ENCODE measurements at places on chromosomes 16 and 17. TPM values are rescaled to one million over a fixed set of nuclear protein-coding genes. Genes with fewer than 3 reads are reported as not detected.

DNA sequence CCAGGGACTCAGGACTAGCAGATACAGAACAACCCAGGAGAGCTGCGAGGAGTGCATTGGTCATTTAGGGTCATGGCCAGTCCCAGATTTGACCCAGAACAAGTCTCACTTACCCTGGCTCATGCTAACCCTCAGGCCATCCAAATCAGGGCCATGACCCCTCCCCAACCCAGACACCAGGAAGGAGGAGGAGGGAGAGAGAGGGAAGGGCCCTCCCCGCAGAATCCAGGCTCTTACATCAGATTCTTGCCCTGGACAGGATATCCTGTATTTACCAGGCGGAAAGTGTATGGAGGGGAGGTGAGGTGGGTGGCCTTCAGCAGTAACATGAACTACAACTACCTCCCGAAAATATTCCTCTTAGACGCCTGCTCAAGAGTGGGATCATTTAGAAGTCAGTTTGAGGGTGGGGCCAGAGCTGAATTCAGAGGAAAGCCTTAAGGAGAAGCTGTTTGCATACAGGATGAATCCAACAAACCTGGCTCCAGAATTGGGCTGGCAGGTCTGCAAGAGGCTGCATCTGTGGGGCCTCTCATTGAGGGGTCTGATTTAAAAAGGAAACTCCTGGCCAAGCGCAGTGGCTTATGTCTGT lies 2.1 kb downstream of the VAT1 start:
- DNase-seq, result no peak

- DNase-seq, result no peak
These were observed 42.7 kb downstream of the GNAO1 start for GRCh38 chr16:56233795-56234566.

DNA sequence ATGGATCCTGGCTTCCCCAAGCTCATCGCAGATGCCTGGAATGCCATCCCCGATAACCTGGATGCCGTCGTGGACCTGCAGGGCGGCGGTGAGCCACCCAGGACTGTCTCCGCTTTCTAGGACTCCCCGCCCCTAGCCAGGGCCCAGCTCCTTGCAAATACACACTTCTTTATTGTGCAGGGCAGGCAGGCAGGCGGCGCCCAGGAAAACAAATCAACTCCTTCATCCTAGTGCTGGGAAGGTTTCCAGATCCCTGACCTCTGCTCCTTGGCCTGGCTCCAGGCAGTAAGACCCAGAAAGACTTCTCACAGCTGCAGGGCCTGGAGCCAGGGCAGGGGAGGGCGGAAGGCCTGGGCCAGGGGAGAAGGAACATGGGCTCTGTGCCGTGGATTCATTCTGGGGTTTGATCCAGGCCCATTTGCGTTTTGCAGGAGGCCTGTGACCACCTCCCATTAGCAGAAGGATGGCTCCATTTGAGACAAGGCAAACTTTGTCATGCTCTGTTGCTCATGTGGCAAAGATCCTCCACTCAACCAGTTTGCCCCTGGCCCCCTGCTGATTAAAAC lies 6.0 kb upstream of the LPCAT2 start:
- no peak for DNase-seq

DNA sequence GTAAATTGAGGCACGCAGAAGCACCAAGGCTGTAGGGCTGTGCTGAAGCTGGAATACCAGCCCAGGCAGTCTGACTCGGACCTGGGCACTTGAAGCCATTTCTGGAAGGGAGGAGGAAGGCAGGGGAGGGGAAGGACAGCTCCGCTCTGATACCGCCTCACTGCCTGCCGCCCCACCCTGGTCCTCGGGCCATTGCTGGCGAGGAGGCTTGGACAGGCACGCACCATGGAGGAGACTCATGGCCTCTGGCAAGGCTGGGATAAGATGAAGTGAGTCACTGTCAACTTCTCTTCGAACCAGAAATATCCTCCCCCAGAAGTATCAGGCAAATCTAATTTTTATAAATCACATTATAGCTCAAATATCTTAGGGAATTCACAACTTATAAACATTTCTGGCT lies 81.3 kb downstream of the SDK2 start:
- DNase-seq, result no peak

DNA sequence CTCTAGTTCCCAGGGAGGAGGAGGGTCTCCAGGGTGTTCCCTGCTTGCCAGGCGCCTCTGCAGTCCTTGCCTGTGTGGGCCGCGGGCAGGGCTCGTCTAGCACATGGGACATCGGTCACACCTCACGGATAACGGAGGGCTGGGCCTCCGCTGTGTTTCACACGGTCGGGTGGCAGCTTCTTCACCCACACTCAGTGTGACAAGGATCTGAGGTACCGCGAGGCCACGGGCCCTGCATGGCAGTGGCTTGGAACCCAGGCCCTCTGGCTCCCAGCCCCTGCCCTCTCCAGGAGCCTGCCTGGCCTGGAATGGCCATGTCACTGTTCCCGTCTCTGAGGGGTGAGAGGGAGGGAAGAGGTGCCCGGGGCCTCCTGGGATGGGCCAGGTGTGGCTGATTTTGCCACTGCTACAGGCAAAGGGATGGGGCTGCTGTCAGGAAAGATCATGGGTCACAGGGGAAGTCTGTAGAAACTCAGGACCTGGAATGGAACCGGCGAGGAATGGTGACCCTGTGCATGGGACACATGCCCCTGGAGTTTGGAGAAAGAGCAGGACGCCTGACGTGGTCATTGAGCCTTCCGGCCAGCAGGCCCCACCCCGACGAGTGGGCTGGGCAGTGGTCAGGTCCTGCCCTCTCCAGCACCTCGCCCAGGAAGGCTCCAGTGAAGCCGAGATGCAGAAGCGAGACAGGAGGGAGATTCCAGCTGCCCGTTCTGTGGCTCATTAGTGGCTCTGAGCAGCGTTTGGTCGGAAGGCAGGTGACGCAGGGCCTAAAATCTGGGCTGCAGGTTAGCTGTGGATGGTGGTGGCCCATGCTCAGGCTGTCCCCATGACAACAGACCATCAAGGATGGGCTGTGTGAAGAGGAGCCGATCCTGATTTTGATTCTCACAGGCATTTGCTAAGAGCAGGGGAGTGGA lies 76.5 kb upstream of the GSE1 start:
- DNase-seq, result no peak

DNA sequence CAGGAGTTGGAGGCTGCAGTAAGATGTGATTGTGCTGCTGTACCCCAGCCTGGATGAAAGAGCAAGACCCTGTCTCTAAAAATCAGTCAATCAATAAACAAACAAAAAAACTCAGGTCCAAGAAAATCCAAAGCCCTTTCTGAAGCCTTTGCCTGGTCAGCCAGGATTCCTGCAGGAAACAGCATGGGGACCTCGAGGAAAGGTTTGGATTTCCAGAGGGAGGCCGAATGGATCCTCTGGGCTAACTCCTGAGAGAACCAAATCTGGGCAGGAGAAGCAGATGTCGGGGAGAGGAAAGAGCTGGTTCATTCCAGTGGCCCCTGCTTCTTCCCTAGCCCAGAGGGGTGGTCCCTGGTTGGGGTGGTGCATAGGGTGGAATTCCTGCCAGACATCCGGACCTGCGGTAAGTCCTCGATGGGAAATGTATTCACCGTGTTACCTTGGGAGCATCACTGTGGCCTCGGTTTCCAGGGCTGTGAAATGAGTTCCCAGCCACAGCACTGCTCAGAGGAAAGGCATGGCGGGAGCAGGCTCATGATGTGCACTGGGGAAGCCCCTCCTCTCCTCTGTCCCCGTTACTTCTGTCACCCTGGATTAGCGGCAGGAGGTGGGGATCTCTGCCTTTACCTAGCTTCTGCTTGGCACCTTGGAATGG lies 75.1 kb downstream of the CYLD start:
- no peak for DNase-seq

DNA sequence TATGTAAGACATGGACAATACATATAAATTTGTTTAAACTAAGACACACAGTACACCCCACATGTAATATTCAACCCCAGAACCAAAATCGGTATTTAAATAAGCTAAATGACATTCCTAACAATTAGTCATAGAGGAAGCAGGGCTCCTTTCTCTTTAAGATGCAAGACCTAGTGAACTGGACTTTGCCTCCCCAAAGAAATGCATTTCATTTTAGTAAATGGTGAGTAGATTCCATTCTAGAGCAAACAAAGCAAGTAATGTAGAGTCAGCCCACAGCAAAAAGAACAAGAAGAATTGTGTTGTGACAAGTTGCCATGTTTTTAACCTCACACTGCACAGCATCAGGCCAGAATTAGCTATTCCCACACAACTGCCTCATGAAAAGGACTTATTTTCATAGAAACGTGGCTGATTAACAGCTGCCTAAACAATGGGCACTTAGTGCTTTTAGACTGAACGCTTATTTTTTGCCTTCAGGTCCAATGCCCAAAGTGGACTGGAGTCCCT lies 14.4 kb downstream of the DNAJC7 start:
- no peak for DNase-seq

DNA sequence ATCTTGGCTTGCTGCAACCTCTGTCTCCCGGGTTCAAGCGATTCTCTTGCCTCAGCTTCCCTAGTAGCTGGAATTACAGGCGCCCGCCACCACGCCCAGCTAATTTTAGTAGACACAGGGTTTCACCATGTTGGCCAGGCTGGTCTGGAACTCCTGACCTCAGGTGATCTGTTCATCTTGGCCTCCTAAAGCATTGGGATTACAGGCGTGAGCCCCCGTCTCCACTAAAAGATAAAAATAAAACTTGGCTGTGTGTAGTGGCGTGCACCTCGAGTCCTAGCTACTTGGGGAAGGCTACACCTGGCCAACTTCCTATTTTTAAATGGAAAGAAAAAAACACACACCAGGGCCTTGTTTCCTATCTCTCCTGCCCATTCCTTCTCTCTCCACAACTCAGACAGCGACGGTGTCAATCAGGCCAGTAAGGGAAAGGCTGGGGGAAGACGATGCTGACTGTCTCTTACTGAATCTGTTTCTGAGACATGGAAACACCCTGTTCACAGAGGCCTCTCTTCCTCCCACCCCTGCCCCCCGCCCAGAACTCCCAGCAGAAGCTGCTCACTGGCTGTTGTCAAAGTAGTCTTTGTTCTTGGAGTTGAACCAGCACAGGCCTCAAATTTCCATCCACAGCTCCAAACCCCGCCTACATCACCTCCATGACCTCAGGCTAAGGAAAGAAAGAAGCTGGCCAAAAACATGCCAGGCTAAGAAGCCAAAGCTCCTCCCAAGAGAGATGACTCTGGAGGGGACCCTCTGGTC lies 96.6 kb downstream of the NXN start:
- no peak for DNase-seq

- DNase-seq, result no peak
These were observed 11.9 kb upstream of the AURKB start for GRCh38 chr17:8222380-8222629.

DDX19B gene
- total RNA-seq, result 37.6 TPM

GRCh38 chr16:79850348-79850747 lies 249.8 kb upstream of the MAF start:
- DNase-seq, result no peak

- no peak for DNase-seq
These were observed 32.7 kb downstream of the ZZEF1 start for GRCh38 chr17:4110152-4110551.

DNA sequence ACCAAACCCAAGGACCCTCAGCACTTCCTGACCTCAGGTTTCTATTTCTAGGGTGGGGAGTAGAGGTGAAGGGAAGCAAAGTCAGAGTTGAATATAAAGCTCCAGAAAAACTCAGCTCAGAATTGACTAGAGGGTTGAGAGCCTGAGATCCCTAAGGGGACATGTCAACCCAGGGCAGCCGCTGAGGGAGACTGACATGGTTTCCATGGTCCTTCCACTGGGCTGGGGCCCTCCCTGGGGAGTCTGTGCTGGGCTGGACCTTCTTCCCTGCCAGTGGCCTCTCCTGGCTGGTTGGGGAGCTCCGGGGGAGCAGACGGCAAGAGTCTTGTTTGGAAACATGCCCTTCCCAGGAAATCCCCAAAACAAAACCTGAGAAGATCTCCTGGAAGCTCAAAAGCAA lies 121.3 kb downstream of the METRNL start:
- DNase-seq, result no peak

GRCh38 chr16:66848172-66848571 lies 4.0 kb downstream of the CA7 start:
- DNase-seq, result no peak

C16orf86 gene
- not detected for total RNA-seq

GRCh38 chr16:3498988-3499387 lies 1.8 kb upstream of the CLUAP1 start:
- no peak for DNase-seq

HSBP1 gene
- total RNA-seq, result 175 TPM

DNA sequence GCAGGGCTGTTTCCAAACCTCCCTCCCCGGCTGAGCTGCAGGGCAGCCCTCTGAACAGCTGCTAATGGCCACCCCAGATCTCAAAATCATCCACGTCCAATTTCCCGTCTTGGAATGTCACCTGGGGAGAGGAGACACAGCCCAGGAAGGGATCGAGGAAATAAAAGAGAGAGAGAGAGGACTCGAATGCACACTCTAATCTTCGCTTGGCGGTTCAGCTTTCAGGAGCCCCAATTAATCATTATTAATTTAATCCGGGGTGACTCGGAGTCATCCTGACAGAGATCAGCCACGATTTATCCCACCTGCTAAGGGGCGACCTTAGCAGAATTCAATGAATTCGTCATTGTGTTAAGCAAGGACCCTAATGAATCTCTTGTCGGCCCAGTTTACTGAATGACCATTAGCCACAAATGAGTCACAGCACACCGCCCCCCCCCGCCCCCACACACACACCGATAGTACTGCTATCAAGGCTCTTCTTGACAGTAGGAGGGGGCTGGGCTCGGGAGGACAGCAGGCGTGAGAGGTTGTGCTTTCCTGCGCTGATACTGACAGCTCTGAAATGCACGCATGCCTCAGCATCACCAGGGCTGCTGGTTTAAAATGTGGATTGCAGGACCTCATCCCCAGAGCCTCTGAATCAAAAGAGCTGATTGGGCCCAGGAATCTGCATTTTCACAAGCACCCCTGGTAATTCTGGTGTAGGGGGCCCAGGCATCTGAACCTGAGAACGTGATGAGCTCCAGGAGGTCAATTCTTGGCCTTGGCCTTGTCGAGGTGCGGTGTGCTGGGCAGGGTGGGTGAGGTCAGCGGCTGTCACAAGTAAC lies 190.0 kb upstream of the CIBAR2 start:
- peak; percentile 31 for DNase-seq

HOXB2 gene
- total RNA-seq, result 34.5 TPM

GRAP gene
- not detected for total RNA-seq

All from A673 (cell line).